ENCODE measurements at places on chromosomes 4 and X. TPM values are rescaled to one million over a fixed set of nuclear protein-coding genes. Genes with fewer than 3 reads are reported as not detected.

DNA sequence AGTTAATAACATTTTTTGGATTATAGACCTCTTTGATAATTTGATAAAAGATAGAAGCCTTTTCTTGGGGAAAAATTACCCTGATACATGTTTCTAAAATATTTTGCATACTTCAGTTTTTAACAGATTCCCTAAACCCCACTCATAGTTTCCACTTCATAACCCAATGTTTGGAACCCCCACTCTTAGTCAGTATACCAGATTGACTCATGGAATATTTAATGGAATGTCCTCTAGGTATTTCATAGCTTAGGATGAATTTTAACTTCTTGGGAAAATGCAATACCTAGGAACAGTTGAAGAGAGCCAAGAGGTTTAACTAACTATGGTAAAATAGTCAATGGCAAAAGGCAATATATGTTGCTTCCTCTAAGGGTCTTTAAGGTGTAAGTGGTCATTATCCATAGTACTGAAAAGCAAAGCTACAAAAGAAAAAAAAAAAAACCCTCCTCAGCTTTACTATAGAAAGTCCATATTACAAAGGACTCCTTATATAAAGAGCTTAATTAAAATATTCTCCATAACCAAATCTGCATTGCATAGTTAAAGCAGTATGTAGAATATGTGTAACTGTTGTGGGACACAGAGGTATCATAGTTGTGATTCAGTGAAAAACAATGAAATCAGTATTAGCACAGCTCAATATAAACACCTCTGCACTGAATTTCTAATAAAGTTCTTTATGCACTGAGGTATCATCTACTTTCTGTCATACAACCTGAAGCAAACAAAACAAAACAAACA lies 159.9 kb downstream of the PCDH7 start:
- DNase-seq = no peak

The LIN54 gene
- total RNA-seq = 14.5 TPM

DNA sequence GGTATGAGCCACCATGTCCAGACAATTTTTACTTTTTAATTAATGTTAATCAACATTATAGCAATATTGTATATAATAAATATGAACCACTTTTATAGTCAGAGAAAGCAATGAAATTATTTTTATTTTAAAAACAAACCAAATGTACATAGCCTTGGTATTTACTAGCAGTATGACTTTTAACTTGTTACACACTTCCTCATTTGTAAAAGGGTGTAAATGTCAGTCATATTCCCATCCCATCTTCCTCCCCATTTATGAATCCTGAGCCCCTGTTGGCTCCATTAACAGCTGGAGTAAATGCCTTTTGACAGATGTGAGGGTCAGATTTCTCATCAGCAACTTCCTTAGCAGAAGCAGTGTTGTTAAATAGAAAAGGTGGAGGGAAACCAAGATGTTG lies 179.6 kb upstream of the SPRY1 start:
- DNase-seq = no peak

DNA sequence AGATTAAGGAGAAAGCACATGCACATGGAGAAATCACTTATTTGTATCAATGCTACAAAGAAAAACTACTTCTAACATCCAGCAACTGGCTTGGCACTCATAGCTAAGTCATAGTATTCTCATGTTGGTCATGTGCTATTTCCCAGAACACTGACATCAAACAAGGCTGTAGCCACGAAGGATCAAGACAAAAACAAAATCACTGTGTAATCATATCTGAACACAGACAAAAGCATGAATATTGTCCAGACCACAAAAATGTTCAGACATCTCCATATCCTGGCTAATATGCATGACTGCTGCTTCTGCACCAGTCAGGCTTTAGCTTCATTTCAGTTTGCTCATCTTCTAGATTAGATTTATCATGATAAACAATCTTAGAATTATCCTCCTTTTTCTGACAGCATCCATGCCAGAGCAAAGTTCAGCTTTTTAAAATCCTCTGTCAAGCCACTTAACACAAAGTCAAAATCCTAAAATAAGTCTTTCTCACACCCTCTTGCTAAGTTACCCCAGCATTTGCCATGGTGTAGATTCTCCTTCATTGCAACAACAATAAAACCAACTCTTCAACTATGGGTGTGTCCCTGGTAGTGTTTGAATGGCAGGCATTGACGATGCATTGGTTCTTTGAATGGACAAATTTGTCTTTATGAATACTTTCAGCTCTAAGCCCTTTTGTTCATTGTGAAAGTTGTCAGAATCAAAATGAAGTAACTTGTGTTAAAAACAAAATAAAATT lies 39.1 kb upstream of the NPFFR2 start:
- DNase-seq = no peak

- no peak for DNase-seq
Measured at GRCh38 chr4:78707268-78707667, 68.9 kb upstream of the BMP2K start.

- DNase-seq = no peak
Measured at GRCh38 chrX:18917831-18918230, 66.1 kb downstream of the PHKA2 start.

DNA sequence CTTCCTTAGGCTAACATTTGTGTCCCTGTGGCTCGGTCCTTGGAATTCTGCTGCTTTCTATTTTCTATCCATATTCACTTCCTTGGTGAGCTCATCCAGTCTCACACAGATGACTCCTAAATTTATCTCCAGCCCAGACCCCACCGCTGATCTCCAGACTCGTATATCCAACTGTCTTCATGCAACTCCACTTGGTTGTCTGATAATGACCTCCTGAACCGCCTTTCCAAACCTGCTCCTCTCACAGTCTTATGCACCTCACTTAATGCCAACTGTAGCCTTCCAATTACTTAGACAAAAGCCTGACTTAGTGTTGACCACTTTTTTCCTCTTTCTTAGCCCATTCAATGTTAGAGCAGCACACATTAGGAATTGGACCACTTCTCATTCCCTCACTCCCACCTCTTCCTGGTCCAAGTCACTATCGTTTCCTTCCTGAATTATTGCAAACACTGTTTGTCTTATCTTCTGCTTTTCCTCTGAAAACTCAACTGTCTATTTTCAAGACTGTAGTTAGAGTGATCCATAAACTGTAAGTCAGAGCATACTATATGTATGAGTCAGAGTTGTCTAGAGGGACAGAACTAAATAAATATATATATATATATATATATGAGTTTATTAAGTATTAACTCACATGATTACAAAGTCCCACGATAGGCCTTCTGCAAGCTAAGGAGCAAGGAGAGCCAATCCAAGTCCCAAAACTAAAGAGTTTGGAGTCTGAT lies 292.5 kb downstream of the UNC5C start:
- no peak for DNase-seq

DNA sequence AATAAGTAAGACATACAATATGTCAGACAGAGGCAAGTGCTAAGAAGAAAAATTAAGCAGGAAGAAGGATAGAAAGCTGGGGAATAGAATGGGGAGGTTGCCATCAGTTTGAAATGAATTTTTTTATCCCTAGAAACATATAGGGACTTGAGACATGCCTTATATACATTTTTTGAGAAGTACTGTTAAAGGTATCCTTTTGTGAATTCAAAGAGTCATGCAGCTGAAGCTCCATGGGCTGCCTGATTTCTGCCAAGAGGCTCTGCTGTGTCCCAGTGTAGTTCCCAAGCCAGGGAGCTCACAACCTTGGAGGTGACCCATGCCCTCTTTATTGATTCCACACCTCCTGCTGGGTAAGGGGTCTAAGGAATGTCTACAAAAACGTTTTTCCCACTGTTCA lies 564.6 kb upstream of the DIPK2B start:
- DNase-seq = no peak

The KIAA1210 gene
- not detected for total RNA-seq

GRCh38 chr4:74319470-74319869 lies 11.2 kb downstream of the EPGN start:
- DNase-seq = no peak

- DNase-seq = no peak
Measured at GRCh38 chr4:37970702-37971101, 10.5 kb downstream of the PTTG2 start.

The DUSP9 gene
- 7.1 TPM for total RNA-seq

- no peak for DNase-seq
Measured at GRCh38 chrX:10401239-10401638, 219.1 kb downstream of the MID1 start.

GRCh38 chr4:185591679-185592141 lies 56.4 kb upstream of the PDLIM3 start:
- no peak for DNase-seq

The RNF150 gene
- 1.3 TPM for total RNA-seq

All from Panc1 (cell line).